Vein endothelial cell (primary cell): ENCODE measurements at places on chromosomes 13 and 19. TPM values are rescaled to one million over a fixed set of nuclear protein-coding genes. Genes with fewer than 3 reads are reported as not detected.

The PRR36 gene
- total RNA-seq = not detected in 2 replicates

The PRR20C gene
- total RNA-seq = not detected in 2 replicates

The ZNF534 gene
- total RNA-seq = not detected in 2 replicates

The MYADM gene
- 27.1 and 33.0 TPM in 2 replicates for total RNA-seq

The ZNF610 gene
- total RNA-seq = 2.9 and 3.3 TPM in 2 replicates

The CAMSAP3 gene
- 0.33 TPM in 1 of 2 replicates, not detected in the other for total RNA-seq

The SPRYD7 gene
- 4.6 and 7.4 TPM in 2 replicates for total RNA-seq

The CABP5 gene
- not detected in 2 replicates for total RNA-seq

The MRPL4 gene
- 56.5 and 57.3 TPM in 2 replicates for total RNA-seq

The SULT2B1 gene
- not detected in 2 replicates for total RNA-seq

The LPAR6 gene
- 28.9 and 29.7 TPM in 2 replicates for total RNA-seq

The PMIS2 gene
- total RNA-seq = not detected in 2 replicates

The PLIN3 gene
- total RNA-seq = 109 and 124 TPM in 2 replicates

The C19orf85 gene
- not detected in 2 replicates for total RNA-seq

The PTH2 gene
- not detected in 2 replicates for total RNA-seq

The LRRC8E gene
- total RNA-seq = 1.1 and 1.3 TPM in 2 replicates

The SIGLEC14 gene
- 0.29 and 0.33 TPM in 2 replicates for total RNA-seq

The UPK1A gene
- total RNA-seq = not detected in 2 replicates

The RASAL3 gene
- total RNA-seq = 21.1 and 38.5 TPM in 2 replicates

The DIS3 gene
- total RNA-seq = 34.6 and 50.3 TPM in 2 replicates

The ZSCAN5B gene
- not detected in 2 replicates for total RNA-seq

The SIGLECL1 gene
- not detected in 2 replicates for total RNA-seq

The LHB gene
- total RNA-seq = 0.48 TPM in 1 of 2 replicates, not detected in the other

The ANKLE1 gene
- 0.96 and 1.3 TPM in 2 replicates for total RNA-seq

The LRRC63 gene
- 0.10 TPM in 1 of 2 replicates, not detected in the other for total RNA-seq

The NAA16 gene
- 7.8 and 13.0 TPM in 2 replicates for total RNA-seq

The TMEM238 gene
- 0.33 TPM in 1 of 2 replicates, not detected in the other for total RNA-seq

The KANK2 gene
- total RNA-seq = 72.2 and 91.8 TPM in 2 replicates

The ZNF296 gene
- 0.33 and 0.48 TPM in 2 replicates for total RNA-seq

The ADPRHL1 gene
- 1.1 and 1.3 TPM in 2 replicates for total RNA-seq

The CGB3 gene
- not detected in 2 replicates for total RNA-seq

The SYNE4 gene
- 0.19 TPM in 1 of 2 replicates, not detected in the other for total RNA-seq

The FCAR gene
- total RNA-seq = not detected in 2 replicates

The MBD3L4 gene
- total RNA-seq = not detected in 2 replicates

The ZNF208 gene
- 0.19 TPM in 1 of 2 replicates, not detected in the other for total RNA-seq

The ARHGEF1 gene
- total RNA-seq = 56.2 and 56.8 TPM in 2 replicates

The ZNF555 gene
- total RNA-seq = 5.6 and 6.6 TPM in 2 replicates

The WASF3 gene
- 26.2 and 26.8 TPM in 2 replicates for total RNA-seq

The PKN1 gene
- total RNA-seq = 253 and 369 TPM in 2 replicates

The TMIGD2 gene
- total RNA-seq = not detected in 2 replicates

The GTF2F2 gene
- total RNA-seq = 21.9 and 22.1 TPM in 2 replicates

The C13orf46 gene
- 0.19 TPM in 1 of 2 replicates, not detected in the other for total RNA-seq

The ZNF254 gene
- total RNA-seq = 23.2 and 24.3 TPM in 2 replicates

The ANKRD24 gene
- 0.10 and 1.6 TPM in 2 replicates for total RNA-seq

The KIR2DL3 gene
- total RNA-seq = not detected in 2 replicates

The ZNF528 gene
- total RNA-seq = 18.6 and 41.7 TPM in 2 replicates

The FARP1 gene
- total RNA-seq = 25.1 and 28.7 TPM in 2 replicates

The PALM3 gene
- not detected in 2 replicates for total RNA-seq
